ENCODE measurements at places on chromosomes 1 and 21.

- no peak for DNase-seq
Measured at GRCh38 chr1:41895552-41895951, 23.2 kb downstream of the HIVEP3 start.

- DNase-seq, result no peak
Measured at GRCh38 chr21:36549470-36549869, 69.5 kb upstream of the CLDN14 start.

- no peak for DNase-seq
Measured at GRCh38 chr1:159492575-159493323, 43.1 kb downstream of the OR10J5 start.

GRCh38 chr1:107196973-107197562, 56.2 kb downstream of the NTNG1 start:
- no peak for DNase-seq

- DNase-seq, result no peak
Measured at GRCh38 chr1:81317191-81317590, 483.5 kb upstream of the ADGRL2 start.

GRCh38 chr1:241839369-241839979, 8.5 kb upstream of the EXO1 start:
- DNase-seq, result no peak

DNA sequence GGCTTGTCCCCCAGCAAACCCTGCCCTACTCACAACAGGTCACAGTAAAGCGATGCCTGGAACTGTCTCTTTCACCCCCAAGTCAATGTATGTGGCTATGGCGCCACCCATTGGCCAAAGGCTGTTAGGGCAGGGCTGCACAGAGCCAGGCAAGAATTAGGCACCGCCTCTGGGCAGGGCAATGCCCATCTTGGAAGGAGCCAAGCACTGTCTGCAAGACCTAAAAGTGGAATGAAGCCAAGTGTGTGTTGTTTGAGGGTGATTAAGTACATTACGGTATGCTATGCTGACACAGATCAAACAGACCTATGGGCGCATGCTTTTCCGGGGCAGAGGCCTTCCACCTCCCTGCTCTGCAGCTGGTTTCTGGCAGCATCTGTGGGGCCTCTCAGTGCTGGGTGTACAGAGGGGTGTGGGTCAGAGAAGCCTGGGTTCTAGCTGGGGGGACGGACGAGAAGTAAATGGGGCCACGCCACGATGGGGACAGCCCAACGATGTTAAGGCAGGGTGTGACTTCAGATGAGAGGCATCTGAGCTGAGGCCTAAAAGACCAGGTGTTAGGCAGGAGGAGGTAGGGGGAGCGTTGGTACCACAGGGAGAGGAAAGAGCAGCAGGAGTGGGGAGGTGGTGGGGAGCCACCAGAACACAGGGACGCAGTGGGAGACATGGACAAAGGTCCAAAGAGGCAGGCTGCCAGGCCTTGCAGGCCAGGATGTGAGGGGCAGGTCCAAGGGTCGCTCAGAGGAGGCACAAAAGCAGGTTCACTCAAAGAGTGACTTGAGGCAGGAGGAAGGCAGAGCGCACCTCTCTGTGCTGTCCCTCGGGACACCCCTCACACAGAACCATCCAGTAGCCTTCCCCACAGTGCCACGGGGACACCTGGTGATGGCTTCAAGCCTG, 49.8 kb downstream of the ACOT7 start:
- peak; percentile 25 for DNase-seq

GRCh38 chr1:22665752-22666151, 12.7 kb downstream of the C1QB start:
- DNase-seq, result no peak

DNA sequence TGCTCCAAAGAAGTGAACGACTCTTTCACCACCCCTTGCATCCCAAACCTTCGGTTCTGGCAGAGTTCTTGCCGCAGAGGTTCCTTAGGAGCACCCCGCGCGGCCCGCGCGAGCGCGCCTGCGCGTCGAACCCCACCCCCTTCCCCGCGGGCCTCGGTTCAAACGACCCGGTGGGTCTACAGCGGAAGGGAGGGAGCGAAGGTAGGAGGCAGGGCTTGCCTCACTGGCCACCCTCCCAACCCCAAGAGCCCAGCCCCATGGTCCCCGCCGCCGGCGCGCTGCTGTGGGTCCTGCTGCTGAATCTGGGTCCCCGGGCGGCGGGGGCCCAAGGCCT, at the start of gene C1orf56:
Gene C1orf56, plus strand, starts transcription at position 161 of the 334 bp plus-strand sequence. Its CDS starts 97 bp downstream, at position 258.
- peak; percentile 57 for DNase-seq

- DNase-seq, result no peak
Measured at GRCh38 chr21:36656138-36656537, 42.8 kb upstream of the SIM2 start.

Data from occipital lobe (tissue), 3 donors.